NCI-H82 (cell line): ENCODE measurements at places on chromosomes 5 and 9.

- no peak for DNase-seq
Observed at GRCh38 chr5:41831155-41831554, 39.1 kb downstream of the OXCT1 start.

DNA sequence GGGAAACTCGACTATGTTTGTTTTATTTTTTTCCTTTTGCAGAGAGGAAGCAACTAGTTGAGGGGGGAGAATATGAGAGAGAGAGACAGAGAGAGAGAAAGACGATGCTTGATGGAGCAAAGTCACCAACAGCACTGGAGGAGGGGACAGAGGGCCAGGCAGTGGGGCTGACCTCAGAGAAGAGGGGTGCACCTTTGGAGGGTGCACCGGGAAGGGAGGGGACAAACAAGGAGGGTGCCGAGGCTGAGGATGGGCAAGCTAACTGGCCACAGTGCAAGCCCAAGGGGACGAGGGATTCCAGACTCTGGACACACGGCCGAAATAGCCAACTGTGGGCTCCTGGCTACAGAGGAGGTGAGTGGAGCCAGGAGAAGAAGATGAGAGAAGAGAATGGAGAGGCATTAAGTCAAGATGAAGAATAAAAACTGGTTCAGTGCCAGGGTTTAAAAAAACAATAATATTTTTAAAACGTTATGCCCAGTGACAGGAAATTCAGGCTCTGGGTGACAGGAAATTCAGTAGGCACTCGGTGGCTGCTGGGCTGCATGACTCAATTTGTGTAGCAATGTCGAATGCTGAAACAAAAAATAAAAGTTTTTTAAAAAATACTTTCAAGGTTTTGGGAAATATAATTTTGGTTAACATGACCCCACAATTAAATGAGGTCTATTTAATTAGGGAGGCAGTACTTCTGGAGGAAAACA, 13.3 kb upstream of the GLRX start:
- DNase-seq = no peak

GRCh38 chr5:122297587-122298298, 14.3 kb upstream of the SNCAIP start:
- DNase-seq = no peak

DNA sequence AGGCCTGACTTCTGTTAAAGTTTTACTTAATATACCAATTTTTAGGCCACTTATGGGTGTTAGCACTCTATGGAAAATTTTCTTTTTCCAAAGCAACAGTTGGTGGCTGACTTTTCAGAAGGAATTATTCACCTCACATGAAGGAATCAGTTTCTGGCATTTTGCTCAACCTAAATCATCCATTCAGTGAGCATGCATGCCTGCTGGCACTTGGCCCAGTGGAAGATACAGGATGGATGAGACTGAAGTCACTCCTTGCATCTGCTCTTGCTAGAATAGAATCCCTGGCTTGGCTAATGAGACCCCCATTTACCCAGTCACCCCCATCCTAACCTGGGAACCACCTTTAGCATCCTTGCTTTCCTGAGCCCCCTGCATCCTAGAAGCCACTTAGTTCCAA, 131.7 kb downstream of the WDR41 start:
- DNase-seq = no peak

- DNase-seq = no peak
Observed at GRCh38 chr9:20225826-20226225, 396.5 kb downstream of the MLLT3 start.

- peak; percentile 51 for DNase-seq
Observed at GRCh38 chr9:133960568-133961129, 31.5 kb downstream of the VAV2 start.

GRCh38 chr5:121430538-121430937, 421.1 kb upstream of the FTMT start:
- DNase-seq = no peak

GRCh38 chr5:173567548-173567947, 48.9 kb downstream of the BOD1 start:
- no peak for DNase-seq

GRCh38 chr5:2876183-2876582, 124.7 kb upstream of the IRX2 start:
- DNase-seq = no peak

DNA sequence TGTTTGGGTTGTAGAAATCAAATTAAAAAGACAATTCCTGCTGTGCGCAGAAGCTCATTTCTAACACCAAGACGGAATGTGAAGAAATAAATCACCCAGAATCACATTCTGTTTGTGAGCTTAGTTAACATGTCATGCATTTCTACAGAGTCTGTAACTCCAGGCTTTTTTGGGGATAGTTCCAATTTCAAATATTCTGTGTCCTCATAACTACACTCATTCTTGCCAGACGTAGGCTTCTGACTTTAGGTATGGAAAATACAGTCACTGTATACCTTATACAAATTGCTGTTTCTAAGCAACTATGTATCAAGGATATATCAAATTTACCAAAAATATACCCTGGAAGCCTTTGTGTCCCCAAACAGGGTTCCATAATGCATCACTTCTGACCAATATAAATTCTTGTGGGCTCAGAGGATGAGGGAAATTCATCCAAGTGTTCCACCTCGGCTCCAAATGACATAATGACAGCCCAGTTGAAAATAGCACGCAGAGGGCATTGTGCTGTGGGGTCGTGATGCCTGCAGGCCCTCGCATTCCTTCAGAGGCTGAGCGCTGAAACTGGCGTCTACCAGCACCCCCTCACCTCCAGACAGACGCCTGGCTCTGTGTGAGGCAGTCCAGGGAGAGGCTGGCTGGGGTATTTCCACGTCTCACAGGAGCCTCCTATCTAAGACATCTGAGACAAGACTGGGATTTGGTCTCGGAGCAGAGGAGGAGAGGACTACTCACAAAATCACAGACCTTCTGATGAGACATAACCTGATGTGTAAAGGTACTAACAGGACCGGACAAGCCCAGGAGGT, 79.8 kb downstream of the KLF4 start:
- DNase-seq = no peak

- DNase-seq = peak; percentile 86
Observed at GRCh38 chr5:135737701-135738563, 96.5 kb upstream of the SLC25A48 start.

DNA sequence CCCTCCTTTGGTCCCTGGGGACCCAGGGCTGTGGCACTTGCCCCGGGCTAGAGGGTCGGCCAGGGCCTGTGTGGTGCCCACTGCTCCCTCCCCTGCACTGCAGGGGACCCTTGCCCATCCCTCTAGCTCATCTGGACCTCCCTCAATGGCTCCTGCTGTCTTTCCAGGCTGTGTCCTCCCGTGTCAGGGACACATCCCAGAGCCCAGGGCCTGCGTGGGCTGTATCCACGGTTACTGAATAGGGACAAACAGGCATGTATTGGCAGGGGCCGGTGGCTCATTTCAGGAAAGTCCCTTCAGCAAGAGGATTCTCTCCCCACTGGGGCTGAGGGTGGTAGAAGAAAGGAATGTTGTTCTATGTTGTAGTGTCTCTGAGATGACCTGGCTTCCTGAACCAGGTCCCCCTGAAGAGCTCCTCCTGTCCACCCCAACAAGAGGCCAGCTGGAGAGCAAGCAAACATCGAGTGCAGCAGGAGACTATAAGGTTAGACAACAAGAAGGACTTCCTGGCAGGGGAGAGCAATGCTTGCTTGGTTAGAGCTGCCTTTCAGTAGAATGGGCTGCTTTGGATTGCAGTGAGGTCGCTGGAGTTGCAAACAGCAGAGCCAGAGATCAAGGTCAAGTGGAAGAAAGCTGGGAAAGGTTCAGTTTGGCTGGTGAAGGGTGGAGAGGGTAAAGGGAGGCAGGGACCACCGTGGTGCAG, 1.0 kb upstream of the CRB2 start:
- DNase-seq = peak; percentile 36

DNA sequence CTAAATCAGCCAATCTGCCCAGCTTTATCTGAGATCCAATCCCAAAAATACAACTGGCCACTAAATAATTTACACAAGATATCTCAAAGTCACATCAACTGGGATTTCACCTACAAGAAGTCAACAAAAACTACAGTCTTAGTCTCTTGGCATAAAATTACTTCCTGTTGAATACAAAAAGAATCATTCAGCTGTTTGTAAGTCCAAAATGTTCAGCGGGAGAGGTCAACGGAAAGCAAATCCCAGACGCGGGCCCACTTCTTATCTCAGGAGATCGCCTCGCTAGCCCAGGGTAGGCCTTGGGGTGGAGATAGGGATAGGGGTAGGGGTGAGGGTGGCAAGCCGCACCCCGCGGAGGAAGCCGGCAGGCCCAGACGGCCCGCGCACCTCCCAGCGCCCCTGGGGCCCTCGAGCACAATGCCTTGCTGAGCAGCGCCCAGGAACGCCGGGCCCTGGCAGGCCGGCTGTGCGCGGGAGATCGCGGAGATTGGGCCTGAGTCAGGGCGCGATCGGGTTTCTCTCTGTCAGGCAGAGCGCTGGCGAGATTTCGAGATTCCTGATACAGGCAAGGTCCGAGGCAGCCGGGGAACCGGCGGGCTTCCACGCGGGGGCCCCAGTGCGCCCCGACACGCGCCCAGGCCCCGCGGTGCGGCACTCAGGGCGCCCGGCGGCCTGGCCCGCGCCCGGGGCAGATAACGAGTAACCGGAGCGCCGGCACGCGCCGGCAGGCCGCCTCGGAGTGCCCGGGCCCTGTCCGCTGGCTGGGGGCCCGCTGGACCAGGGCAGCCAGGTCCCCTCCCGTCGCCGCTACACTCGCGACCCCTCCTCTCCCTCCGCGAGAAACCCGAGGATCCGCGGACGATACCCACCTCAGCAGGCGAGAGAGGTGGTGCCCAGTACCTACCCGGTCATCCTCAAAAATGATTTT, 601 bp downstream of the HINT1 start:
- DNase-seq = peak; percentile 61

GRCh38 chr9:125961072-125961471, 213.9 kb downstream of the PBX3 start:
- DNase-seq = no peak

DNA sequence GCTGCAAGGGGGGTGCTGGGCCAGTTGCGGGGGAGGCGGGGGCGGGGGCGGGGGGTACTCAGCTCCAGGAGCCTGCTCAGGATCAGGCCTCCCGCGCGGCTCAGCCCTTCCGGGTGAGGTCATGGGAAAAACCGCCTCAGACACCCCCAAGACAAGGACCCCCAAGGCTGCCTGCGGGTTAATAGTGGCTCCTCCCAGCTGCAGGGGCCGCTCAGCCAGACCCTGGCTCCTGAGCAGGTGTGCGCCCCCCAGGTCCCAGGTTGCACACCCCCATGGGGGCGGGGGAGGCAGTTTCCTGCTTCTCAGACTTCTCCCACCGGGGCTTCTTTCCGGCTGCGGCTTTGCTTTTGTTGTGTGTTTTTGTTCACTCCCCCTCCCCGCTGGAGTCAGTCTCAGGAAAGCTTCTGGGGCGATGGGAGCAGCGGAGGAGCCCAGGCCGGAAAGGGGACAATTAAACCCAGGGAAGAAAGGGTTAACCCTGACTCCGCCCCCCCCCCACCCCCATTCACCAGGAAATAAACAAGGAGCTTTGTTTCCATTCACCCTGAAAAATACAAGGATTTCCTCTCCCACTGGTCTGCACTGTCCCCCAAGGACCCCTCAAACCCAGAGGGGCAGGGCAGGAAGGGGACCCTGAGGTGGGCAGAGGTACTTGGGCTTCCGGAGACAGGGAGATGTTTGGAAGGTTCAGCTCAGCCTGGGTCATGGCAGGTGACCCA, 42.3 kb upstream of the NOTCH1 start:
- DNase-seq = no peak

DNA sequence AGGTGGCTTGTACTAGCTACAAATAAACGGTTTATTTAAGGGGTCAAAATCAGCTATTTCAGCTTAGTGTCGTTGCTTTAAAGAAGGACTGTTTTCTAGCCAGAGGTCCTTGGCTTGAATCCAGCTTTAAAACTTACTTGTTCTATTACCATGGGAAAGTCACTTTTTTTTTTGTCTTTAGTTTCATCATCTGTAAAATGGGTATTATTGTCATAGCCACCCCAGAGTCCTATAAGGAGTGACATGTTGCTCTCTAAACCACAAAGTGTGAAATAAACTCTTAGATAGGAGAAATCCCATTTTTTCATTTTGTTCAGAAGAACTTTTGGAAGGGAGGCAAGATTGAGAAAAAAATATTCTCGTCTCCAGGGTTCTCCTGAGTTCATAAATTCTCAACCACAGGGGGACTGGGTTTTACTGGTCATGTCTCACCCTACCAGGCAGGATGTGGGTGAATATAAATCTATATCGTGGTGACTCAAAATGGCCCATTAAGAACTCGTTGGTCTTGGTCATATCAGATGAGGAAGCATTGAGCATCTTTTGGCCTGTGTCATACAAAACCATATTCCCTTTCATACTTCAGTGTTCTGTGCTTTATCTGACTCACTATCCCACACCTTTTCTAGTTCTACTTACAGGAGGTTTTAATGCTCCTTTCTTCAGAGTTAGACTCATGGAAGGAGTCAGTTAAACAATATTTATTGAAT, 202.7 kb upstream of the NR3C1 start:
- no peak for DNase-seq

GRCh38 chr5:27312291-27312893, 274.0 kb upstream of the CDH9 start:
- DNase-seq = no peak

DNA sequence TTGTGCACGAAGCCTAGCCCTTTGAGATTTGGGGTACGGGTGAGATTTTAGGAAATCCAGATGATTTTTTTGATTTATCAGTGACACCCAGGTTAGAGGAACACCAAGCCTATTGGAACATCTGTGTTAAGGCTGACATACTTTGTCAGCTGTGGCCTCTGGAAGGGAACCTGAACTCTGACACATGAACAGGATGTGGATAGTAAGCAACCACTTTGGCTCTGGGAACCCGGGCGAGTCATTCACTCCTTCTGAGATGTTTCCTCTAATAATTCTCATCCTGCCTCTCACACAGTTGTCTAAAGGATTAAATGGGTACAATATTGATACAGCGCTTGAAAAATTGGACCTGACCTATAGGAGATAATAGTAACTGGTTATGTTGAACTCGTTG, 67.8 kb downstream of the FGF1 start:
- no peak for DNase-seq

- no peak for DNase-seq
Observed at GRCh38 chr9:81456431-81457006, 232.8 kb downstream of the TLE1 start.

- no peak for DNase-seq
Observed at GRCh38 chr9:137494104-137494544, 35.0 kb upstream of the NSMF start.

GRCh38 chr9:102841376-102841775, 153.8 kb upstream of the CYLC2 start:
- no peak for DNase-seq

GRCh38 chr9:22446589-22446949, at the start of gene DMRTA1:
Gene DMRTA1, plus strand, starts transcription at chr9:22446824. Its CDS starts 242 bp downstream, at chr9:22447066.
- peak; percentile 90 for DNase-seq

DNA sequence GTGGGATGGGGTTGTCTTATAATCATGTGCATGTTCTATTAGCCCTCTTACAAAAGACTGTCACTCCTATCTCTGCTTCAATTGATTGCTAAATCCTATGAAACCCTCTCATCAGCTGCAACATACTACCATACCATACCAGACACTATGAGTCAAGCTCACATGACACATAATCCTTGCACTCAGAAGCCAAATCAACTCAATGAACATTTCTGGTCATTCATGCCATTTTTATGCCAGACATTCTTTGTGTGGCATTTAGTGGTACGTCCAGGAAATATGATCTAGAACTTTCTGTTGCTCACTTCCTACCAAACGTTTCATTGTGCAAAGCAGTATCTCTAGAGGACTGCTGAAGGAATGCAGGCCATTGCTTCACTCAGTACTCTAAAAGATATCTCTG, 159.2 kb upstream of the GNA14 start:
- no peak for DNase-seq
